ENCODE measurements at places on chromosomes 4 and X. TPM values are rescaled to one million over a fixed set of nuclear protein-coding genes. Genes with fewer than 3 reads are reported as not detected.

DNA sequence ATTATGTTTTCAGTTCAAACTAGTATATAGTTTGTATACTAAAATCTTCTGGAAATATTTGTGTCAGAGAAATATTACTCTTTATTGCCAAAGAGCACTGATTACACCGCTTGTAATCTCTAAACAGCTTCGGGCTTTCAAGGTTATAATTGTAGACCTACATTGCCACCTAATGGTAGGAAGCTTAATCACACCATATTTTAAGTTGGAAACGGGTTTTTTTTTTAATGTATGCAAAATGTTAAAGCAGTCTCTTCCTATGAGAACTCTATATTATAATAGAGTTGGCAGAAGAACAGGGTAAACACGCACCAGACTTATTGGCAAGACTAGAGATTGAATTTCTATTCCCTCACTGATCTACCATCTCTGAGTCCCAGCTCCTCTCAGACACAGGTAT lies 19.5 kb upstream of the NFXL1 start:
- no peak for DNase-seq

DNA sequence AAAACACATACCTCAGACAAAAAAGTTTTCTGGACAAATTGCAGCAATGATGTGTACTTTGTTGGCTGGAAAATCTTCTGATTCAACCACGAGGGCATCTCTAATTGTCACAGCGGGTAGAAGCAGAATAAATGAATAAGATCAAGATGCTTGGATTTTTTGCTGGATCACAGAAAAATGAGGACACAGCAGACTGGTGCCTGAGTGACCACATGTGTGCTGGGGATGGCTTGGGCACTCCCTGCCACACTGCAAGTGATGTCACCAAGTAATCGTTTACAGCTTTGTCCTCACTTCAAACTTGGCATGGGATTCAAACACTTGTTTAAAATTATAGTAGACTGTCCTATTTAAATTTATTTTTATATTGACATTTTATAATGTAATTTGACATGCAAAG lies 557.0 kb downstream of the SPRY1 start:
- DNase-seq, result no peak

DNA sequence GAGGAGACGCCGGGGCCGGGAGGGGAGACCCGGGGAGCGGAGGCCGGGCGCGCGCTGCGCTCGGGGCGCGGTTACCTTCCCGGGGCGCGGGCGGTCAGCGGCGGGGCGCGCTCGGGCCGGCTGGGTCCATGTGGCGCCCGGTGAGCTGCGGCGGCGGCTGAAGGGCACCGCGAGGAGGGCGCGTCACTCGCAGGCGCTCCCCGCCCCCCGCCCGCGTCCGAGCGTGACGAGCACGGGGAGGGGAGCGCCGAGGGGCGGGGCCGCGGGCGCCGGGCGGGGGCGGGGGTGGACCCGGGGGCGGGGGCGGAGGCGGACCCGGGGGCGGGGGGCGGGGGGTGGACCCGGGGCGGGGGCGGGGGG lies at the start of gene CPLX1:
CPLX1 (minus strand) TSS at position 159 of the 360 bp plus-strand sequence. CDS start 1,607 bp downstream, outside the sequence.
- no peak for DNase-seq

DNA sequence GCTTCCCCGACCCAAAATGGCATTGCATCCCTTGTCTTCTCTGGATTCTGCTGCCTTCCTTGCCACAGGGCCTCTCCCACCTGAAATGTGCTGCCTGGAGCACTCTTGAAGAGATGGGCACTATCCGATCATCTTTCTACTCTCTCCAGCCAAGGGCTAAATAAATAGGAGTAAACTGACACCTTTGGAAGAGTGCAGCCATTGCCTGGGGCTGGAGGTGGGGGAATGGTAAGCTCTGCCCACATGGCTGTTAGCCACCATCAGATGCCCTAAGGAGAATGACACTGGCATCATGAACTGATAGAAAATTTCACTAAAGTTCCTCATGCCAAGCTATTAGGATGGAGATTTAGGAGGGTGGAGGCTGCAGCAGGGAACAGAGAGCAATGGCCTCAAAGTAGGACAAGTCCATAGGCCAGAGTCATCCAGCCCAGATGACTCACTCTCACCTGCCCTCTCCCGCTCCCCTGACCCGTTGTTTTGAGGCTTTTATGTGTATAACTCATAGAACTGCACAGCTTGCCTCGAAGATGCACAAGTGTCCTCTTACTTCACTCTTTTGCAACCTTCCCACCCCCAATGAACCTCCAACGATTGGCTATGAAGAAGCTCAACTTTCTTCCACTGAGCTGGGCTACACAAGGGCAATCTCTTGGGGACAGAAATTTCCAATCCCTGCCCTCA lies 822 bp upstream of the PFKFB1 start:
- no peak for DNase-seq

DNA sequence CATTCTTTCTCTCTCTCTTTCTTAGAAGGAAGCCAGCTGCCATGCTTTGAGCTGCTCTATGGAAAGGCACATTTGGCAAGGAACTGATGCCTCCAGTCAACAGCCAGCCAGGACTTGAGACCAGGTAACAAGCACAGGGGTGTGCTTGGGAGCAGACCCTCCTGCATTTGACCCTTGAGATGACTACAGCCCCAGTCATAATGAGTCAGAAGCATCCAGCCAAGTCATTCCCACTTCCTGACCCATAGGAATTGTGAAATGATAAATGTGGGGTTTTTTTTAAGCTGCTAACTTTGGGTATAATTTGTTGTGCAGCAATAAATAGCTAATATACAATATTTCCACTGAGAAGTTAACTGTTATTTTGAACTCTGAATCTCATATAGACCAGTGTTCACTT lies 446.9 kb downstream of the GRXCR1 start:
- no peak for DNase-seq

- DNase-seq, result no peak
These were observed 74.2 kb upstream of the CT45A1 start for GRCh38 chrX:135639066-135639780.

- DNase-seq, result no peak
These were observed 253.7 kb downstream of the NAP1L3 start for GRCh38 chrX:93419642-93420041.

DNA sequence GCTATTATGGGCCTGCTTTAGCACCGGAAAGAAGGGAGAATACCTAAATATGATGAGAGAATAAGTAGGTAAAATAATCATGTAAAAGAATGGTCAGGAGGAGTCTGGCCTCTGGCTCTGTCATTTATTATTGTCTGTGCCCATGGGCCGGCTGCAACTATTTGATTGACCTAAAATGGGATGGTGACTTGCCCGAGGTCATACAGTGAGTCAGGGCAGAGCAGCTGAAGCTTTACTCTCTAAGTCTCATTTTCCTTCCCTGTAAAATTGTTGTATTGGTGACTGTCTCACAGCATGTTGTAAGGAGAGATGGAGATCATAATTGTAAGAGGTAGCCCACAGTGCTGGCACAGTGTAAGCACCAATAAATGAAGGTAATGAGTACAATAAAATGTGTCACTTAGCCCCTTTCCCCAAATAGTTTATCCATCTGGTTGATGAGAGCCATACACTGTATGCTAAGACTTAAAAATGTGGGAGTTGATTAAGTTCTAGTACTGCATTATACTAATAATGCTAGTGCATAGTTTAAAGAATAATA lies 39.6 kb downstream of the RUFY3 start:
- no peak for DNase-seq

GRCh38 chr4:1720163-1720983 lies 750 bp downstream of the TMEM129 start:
- peak; percentile 62 for DNase-seq

DNA sequence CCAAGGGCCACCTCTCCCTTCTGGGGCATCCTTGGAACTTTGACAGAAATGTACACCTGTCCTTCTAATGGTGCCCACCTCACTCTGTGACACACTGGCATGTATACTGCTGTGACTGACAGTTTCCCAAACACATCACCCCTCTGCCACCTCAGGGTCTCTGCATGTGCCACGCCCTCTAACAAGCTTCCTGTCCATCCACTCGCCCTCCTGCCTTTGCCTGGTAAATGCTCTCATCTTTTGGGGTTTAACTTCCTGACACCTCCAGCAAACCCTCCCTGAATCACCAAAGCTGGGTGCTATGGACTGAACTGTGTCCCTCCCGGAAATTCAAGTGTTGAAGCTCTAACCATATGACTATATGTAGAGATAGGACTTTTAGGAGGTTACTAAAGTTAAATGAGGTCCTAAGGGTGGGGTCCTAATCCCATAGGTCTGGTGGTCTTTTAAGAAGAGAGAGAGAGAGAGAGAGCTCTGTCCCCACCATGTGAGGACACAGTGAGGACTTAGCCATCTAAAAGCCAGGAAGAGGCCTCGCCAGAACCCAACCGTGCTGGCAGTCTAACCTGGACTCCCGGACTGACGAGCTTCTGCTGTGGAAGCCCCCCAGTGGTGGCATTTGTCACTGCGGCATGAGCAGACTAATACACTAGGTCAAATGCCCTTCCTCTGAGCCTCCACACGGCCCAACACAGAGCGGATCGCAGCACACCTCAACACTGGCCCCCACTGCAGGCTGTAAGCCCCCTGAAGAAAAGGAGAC lies 95.6 kb downstream of the AFAP1 start:
- DNase-seq, result peak; percentile 87

- DNase-seq, result no peak
These were observed 673.4 kb downstream of the PCDH18 start for GRCh38 chr4:136858903-136859302.

GRCh38 chr4:26520728-26521450 lies 30.6 kb upstream of the CCKAR start:
- DNase-seq, result no peak

GRCh38 chr4:22881411-22881810 lies 188.7 kb downstream of the GBA3 start:
- no peak for DNase-seq

- DNase-seq, result peak; percentile 56
These were observed 138.0 kb downstream of the RBMX2 start for GRCh38 chrX:130539721-130540321.

DNA sequence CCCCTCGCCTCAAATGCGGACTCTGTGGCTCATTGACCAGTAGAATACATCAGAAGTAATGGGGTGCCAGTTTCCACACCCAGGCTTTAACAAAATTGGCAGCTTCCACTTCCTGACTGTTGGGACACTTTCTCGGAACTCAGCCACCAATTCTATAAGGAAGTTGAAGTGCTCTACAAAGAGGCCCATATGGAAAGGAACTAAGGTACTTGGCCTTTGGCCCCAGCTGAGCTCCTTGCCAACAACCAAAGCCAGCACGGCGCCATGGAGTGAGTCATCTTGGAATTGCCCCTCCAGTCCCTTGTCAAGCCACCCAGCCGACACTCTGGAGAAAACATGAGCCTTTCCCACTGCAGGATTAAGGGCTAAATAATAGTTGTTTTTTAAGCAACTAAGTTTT lies 262.2 kb upstream of the INTU start:
- DNase-seq, result no peak

- no peak for DNase-seq
These were observed 47.2 kb downstream of the CXCL1 start for GRCh38 chr4:73916172-73916925.

DNA sequence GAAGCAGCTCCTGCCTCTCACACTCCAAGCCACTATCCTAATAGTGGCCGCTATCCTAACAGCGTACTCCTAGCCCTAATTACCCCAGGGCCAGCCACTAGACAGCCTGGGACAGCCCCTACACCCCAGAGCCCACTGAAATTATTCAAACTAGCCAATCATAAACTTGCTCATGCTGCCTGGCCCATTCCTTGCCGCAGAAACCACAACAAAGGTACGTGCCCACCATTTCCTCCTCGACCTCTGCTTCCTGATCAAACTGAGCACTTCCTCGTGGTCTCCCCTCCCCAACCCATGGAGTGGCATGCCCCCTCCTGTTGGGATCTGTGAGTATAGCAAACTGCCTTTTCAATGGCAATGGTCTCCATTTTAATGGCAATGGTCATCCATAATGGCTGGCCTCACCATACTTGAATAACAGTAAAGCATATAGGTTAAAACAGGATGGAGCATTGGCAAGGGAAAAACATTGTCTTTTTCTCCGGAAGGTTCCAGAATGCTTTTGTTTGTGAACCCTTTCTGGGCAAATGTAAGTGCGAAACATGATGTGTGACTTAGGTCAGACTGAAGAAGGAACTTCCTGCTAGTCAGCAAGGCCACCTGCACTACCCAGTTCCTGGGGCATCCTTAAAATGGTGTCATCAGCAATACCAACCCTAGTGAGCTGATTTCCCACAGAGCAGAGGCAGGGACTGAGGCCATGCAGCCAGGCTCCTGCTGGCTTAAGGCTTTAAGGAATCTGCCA lies 107.1 kb upstream of the ATP6AP2 start:
- peak; percentile 50 for DNase-seq

DNA sequence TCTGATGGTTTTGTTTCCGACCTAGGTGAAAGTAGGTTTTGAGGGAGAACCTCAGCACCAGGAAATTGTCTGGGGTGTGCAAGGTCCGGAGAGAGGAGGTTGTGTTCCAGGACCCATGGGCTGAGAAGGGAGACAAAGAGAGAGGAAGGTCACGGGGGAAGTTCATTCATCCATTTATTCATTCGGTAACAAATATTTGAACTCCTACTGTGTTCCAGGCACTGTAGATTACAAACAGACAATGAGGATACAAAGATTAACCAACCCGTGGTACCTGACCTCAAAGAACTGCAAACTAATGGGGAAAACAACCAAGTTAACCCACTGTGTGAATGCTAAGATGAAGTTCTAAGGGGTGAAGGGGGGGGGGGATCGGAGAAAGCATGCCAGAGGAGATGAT lies 1.8 kb upstream of the GPC3 start:
- DNase-seq, result no peak

DNA sequence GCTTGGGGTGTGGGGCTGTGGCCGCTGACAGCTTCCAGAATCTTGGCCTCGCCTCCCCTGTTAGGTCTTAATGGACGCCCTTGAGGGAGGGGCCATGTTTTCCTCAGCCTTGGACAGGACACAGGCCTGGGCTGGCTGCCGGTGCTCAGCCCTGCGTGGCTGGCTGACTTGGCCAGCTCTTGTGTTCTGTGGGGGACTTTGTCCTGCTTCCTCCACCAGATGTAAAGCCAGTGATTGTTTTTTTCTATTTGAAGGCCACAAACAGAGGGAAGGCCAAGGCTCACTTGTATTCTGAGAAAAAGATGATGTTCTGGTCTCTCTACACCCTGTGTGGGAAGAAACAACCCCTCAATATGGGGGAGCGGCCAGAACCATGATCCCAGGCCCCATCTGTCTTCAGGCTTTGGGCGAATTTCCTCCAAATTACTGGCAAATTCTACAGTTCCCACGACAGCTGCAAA lies 71.3 kb downstream of the HTRA3 start:
- DNase-seq, result no peak

GRCh38 chr4:82623121-82623683 lies 61.4 kb upstream of the TMEM150C start:
- DNase-seq, result no peak

MID1 gene
- total RNA-seq, result 0.61 TPM

GLRB gene
- total RNA-seq, result not detected

STPG2 gene
- total RNA-seq, result 0.16 TPM

SCML2 gene
- total RNA-seq, result 3.1 TPM

ERVMER34-1 gene
- 0.07 TPM for total RNA-seq

GABRB1 gene
- total RNA-seq, result not detected

MAGEB2 gene
- total RNA-seq, result not detected

GDI1 gene
- 76.5 TPM for total RNA-seq

PABPC5 gene
- not detected for total RNA-seq

NAA11 gene
- not detected for total RNA-seq

TECRL gene
- total RNA-seq, result not detected

SULT1B1 gene
- total RNA-seq, result 1.1 TPM

Data from activated CD8-positive, alpha-beta T cell treated with anti-CD3 and anti-CD28 coated beads for 36 hours (primary cell).